ENCODE measurements at places on chromosomes 1 and 21.

DNA sequence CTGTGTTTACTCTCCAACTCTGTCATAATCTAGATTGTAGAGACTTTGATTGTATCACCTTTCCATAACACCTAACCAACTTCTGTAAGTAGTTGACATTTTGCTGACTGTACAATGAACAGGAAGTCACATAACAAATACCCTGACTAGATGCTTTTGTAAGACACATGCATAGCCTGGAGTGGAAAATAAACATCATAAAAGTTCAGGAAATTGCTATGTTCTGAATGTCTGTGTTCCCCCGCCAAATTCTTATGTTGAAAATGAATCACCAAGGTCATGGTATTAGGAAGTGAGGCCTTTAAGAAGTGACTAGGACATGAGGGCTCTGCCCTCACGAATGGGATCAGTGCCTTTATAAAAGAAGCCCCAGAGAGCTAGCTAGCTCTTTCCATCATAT is 40.4 kb upstream of the ZSWIM5 start:
- no peak for DNase-seq

GRCh38 chr1:84505493-84506001 is 639 bp upstream of the SPATA1 start:
- no peak for DNase-seq

DNA sequence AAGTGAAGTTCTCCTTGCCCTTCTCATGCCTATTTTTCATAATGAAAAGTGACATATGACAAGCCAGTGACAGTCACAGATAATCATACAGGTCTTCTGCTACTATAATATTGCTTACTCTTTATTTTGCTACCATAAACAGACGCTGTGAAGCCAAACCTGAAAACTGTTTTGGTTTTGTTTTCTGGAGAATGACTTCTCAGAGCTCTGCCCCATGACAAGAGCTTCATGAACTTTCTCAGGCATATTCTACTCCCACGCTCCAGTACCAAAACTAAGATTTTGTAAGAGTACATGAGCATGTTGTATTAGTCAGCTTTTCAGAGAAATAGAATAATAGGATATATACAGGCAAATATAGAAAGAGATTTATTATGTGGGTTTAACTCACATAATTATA is 64.3 kb upstream of the VTCN1 start:
- DNase-seq: no peak

DNA sequence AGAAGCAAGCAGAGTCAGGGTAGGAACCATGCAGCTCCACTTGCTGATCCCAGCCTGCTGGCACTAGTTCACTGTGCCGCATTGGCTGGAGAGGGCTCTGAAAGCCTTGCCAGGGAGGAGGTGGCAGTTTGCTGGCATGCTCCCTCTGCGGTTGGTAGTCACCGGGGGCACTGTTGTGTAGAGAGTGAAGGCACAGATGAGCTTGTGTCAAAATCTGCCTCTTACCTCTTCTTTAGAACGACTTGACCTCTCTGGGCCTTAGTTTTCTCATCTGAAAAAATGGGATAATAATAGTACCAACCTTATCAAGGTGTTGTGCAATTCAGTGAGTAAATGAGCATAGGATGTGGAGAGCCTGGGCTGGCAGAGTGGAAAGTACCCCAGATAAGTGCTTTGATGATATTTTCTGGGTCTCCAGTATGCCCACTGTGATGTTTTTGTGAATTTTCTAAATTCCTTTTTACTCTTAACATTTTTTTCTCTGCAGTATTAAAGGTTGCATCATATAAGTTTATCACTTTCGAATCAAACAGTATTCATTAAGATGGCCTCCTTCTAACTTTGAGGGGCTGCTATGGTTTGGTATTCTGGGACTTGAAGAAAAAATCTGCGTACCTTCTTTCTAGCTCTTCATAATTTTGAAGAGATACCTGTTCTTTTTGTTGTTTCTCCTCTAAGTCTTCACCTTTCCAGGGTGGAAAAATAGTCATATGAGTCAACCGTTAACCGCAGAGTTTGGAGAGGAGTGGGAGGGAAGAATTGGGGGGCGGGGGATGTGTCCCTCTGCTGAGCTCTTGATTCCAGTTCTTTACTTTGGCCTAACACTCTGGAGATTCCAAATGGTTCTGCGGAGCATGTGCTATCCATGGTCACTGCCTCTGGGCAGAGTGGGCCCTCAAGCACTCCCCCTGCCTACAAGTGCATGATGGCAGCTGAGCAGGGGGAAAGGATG is 26.8 kb downstream of the SZRD1 start:
- DNase-seq: no peak

DNA sequence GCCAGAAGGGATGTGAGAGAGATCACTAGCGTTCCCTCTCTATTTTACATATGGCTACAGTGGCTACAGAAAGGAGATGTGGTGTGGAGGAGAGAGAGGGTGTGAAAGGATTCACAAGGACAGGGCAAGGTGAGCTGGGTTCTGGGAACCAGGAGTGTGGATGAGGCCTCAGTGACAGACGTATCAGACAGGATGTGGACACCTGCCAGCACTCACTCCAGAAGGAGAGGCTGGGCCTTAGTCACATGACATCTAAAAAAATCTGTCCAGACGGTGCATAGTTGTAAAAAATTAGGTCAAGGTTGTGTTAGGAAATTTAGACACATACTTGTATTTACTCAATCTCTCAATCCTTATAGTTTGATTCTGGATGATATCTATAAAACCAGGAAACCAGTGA is 10.6 kb downstream of the TRIM67 start:
- DNase-seq: no peak

- no peak for DNase-seq
Observed at GRCh38 chr1:114082304-114082630, 71.4 kb downstream of the SYT6 start.

DNA sequence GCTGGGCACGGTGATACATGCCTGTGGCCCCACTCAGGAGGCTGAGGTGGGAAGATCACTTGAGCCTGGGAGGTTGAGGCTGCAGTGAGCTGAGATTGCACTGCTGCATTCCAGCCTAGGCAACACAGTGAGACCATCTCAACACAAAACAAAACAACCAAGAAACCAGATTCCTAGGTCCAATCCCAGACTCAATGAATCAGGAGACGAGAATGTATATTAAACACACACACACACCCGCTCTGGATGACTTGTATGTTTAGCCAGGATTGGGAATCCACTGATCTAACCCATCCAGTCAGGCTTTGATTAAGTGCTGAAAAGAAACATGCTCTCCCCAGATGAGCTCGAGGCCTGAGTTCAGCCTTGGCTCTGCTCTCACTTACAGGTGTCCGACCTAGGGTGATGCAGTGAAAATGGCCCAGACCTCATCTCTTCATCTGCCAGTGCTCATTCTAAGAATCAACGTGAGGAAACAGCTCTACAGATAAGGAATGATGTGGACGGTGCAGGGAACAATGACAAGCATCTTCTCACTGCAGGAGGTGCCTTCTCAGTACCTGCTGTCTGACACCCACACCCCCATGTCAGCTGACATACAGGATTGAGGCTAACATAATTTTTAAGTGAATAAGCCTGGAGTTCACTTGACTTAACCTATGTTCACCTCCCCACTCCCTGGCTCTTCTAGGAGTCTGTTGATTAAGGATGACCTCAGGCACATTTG is 15.3 kb upstream of the SRSF4 start:
- no peak for DNase-seq

- no peak for DNase-seq
Observed at GRCh38 chr21:39182484-39183271, 573 bp downstream of the PSMG1 start.

DNA sequence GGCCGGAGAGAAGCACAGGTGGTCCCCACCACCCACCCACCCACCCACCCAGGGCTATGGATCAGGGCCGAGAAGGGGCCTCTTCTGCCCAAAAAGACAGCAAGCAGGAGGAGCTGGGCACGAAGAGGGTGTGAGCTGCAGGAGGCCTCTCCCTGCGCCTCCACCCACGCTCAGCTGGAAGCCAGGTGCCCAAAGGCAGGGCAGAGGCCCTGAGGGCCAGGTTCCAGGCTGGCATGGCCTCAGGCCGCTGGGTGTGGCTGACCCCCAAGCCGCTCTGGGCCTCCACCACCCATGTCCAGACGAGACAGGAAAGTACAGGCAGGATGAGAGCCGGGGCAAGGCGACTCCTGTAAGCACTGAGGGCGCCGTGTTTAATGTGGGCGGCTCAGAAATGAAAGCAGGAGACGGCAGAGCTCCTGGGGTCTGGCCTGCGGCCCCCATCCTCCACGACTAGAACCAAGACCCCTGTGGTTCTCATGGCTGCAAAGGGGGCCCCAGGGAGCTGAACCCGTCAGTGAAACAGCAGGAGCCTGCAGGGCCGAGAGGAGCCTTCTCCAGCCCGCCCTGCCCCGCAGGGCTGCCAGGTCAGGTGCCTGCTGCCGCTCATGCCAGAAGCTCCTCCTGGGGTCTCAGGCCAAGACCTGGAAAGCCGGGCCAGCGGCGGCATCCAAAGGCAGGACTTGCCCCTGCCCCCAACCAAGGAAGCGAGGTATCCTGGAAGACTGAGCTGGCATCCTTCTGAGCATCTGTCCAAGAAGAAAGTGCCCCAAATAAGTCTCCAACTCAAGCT is 56.0 kb downstream of the MEGF6 start:
- no peak for DNase-seq

GRCh38 chr1:100387209-100387608 is 34.9 kb downstream of the CDC14A start:
- no peak for DNase-seq

DNA sequence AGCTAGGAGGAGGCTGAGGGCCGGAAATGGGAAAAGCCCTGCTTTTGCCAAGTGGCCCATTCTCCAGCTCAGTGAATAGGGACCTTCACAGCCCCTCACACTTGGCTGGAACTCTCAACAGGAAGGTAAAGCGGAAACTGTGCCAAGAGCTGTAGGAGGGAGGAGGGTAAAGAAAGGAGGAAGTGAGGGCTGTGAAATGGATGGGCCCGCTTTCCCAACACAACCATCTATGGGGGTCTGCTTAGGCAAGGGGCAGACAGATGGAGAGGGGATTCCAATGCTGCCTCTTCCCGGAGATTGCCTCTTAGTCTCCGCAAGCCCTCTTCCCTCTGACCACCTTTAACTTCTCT is 5.2 kb downstream of the INKA2 start:
- DNase-seq: no peak

- DNase-seq: no peak
Observed at GRCh38 chr1:154446292-154446691, 41.1 kb downstream of the IL6R start.

- DNase-seq: no peak
Observed at GRCh38 chr1:193079187-193079586, 19.8 kb downstream of the RO60 start.

- no peak for DNase-seq
Observed at GRCh38 chr1:48978413-48978812, 201.7 kb upstream of the BEND5 start.

- no peak for DNase-seq
Observed at GRCh38 chr1:33296082-33296458, 24.8 kb downstream of the A3GALT2 start.

GRCh38 chr1:210882414-210883221 is 251.3 kb downstream of the KCNH1 start:
- no peak for DNase-seq

DNA sequence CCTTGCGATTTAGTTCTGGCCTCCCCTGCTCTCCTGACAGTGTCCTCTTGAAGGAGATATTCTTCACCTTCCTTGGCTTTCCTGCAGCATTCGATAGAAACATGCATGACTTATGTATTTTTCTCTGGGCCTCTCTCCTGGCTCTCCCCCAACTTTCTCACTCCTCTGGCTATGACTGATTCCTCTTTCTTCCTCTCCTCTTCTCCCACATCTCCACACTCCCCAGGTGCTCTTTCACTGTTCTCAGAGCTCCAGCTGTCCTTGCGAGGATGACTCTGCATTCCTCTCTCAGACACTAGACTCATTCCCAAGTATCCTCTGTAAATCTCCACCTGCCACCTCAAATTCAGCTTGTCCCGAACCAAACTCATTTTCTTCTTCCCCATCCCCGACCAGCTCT is 18.0 kb downstream of the LRRC42 start:
- DNase-seq: no peak

DNA sequence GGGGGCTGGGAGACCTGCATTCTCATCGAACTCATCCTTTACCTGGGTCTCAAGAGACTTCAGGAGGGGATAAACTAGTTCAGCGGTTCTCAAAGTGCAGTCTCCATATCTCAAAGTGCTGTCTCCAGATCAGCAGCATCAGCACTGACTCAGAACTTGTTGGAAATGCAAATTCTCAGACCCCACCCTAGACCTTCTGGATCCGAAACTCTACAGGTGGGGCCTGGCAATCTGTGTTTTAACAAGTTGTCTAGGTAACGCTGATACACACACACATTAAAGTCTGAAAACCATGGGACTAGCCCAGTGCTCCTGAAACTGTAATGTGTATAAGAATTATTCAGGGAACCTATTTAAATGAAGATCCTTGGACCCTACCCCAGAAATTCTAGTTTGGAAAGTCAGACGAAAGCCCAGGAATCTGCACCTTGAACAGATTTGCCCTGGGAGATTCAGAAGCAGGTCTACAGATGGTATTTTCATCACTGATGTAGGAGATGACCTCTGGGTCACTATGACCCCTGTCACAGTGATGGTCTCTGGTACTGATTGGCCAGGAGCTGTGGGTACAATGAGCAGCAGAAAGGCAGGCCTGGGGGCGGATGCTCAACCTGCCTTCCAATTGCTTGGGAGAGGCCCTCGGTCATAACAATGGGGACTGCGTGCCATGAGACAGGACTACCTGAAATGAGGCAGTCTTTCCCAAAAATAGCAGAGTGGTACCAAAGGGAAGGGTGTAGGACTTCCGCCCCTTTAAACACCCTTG is 127.2 kb downstream of the FAM78B start:
- no peak for DNase-seq

- no peak for DNase-seq
Observed at GRCh38 chr1:21469581-21469980, 29.6 kb downstream of the NBPF3 start.

DNA sequence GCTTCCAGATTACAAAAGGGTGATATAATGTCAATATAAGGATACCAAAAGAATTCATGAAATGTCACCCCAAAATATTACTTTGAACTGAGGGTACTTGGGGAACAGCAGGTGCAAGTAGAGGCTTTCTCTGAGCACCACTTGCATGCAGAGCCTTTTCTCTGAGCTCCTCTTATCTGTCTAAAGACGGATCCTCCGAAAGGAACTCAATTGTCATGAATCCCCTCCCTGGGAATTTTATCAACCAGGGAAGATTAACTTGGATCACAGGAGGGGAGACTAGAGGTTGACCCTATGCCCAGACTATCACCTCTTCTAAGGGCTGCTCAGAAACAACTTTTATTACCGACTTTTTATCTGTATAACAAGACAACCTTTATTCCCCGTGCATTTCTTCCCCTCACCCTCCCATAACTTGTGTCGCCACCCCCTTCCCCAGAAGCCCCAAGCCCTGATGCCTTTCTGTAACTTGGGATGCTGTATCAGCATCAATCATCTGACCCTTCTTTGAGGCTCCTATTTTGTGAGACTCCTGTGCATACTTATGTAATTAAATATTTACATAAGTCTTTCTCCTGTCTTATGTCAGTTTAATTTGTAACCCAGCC is 94.1 kb downstream of the CACHD1 start:
- no peak for DNase-seq

DNA sequence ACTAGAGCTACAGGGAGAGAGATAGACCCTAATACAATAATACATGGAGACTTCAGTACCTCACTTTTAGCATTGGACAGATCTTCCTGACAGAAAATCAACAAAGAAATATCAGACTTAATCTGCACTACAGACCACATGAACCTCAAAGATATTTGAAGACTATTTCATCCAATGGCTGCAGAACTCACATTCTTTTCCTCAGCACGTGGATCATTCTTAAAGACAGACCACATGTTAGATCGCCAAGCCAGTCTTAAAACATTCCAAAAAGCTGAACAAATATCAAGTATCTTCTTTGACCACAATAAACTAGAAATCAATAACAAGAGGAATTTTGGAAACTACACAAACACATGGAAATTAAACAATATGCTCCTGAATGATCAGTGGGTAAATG is 576.0 kb downstream of the KIF26B start:
- no peak for DNase-seq

- no peak for DNase-seq
Observed at GRCh38 chr1:86858524-86859261, 55.2 kb downstream of the SELENOF start.
